Pons (tissue), 1 donor: ENCODE measurements at places on chromosomes 6 and 20.

GRCh38 chr6:36967301-36967700 is 12.8 kb downstream of the PI16 start:
- no peak for DNase-seq

DNA sequence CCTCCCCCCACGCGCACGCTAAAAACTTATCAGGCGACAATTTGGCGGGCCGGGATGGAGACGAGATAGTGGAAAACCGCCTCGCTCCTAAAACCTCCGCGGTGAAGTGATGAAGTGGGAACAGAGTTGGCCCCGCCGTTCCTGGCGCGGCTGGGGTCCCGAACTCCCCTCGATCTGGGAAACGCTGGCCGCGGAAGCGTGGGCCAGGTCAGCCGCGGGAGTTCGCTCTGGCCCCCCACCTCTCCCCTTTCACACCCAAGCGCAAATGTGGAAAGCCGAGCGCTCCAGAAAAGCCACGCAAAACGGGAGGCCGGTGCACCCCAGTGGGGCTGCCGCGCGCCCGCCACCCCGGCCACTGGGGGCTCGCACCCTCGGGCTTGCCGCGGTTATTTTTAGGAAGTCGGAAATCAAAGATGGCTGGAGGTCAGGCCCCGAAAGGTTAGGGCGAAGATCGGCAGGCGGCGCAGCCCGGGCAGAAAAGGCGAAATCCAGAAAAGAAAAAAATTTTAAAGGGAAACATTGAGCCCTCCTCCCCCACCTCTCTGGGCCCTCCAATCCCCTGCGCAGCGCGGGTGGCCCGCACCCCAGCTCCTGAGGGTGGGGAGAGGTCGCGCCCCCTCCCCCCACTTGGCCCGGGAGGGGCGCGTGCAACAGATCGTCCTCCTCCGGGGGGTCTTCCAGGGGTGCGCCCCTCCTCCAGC is 1.0 kb downstream of the SALL4 start:
- DNase-seq: no peak

- peak; percentile 50 for DNase-seq
Observed at GRCh38 chr6:33700391-33701050, 11.0 kb downstream of the UQCC2 start.

GRCh38 chr6:166906376-166907044 is 49.8 kb downstream of the RNASET2 start:
- no peak for DNase-seq

DNA sequence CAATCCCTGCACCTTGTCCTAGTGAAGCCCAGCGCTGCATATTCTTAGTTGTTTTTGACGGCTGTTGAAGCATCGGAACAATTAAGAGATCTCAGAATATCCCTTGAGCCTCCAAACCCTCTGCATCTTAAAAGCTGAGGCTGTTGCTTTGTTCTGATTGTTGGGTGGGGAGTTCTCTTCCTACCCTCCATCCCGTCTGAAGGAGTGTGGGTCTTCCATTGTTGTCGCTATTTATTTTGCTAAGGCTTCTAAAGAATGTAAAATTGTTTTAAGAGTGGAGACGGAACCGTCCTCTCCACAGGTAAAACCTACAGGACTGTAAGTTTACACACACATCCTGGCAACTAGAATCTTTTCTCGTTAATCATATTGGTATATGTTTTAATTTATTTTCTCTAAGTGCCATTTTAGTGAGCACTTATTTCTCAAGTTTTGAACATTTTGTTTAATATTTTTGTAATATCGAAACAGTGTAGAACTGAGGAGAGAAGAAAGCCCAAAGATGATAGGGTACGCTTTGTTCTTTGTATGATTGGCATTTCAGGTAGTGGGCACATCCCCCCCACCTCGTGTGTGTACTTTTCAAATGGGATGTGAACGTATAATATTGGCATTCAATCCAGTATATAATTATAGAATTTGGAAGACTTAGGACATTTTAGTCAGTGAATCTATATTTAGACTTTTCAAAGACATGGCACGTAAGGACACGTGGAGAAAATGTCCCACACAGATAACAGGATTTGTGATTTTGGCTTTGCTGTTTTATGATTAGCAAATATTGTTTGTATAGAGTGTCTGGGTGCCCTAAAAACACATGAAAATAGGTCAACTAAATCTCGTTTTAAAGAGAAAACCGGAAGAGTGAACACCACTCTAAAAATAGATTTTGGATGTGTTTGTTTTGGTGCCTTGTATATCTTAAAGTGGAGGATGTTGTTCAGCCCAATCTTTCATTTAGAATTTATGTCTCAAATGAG is 1.3 kb downstream of the RNF146 start:
- peak; percentile 33 for DNase-seq

GRCh38 chr20:33490023-33490933 is at the start of gene CBFA2T2:
TSS of gene CBFA2T2 (plus strand) at chr20:33490096. CDS start at chr20:33490268, 172 bp downstream.
- DNase-seq: no peak

- DNase-seq: no peak
Observed at GRCh38 chr6:110044096-110044495, 66.0 kb downstream of the GPR6 start.

GRCh38 chr6:138803861-138804260 is 8.0 kb downstream of the ECT2L start:
- no peak for DNase-seq

- DNase-seq: no peak
Observed at GRCh38 chr6:128710315-128710714, 172.6 kb upstream of the LAMA2 start.

DNA sequence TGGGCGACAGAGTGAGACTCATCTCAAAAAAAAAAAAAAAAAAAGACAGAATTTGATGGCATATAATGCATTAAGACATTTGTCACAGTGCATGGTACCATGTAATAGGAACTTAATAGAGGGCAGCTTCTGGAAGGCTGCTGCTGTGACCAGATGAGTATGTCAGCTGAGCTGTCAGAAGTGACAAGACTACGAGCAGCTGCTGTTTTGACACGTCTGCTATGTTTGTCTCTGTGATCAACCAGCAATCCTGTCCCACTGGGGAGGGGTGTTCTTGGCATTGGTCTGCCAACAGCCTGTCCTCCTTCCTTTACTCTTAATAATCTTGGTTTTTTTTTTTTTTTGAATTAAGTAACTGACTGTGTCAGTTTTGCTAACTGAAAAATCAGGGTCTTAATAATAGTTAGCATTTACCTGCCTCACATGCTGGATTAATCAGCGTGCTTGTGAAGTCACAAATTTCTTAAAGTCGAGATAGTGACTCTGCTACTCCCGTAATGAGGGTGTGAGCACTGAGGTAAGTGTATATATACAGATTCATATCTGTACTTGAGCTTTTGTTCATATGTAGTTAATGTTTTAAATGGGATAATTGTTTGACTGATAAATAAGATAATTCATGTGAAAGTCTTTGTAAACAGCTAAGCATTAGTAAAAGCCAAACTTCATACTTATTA is 152.4 kb downstream of the BMP2 start:
- DNase-seq: peak; percentile 17

GRCh38 chr6:35729722-35730121 is 7.1 kb upstream of the ARMC12 start:
- DNase-seq: no peak

- DNase-seq: no peak
Observed at GRCh38 chr6:25035174-25035511, 99.4 kb upstream of the RIPOR2 start.
